Smooth muscle cell of the coronary artery (primary cell): ENCODE measurements at places on chromosomes 2 and 18. TPM values are rescaled to one million over a fixed set of nuclear protein-coding genes. Genes with fewer than 3 reads are reported as not detected.

SNTG2 gene
- total RNA-seq, result not detected in 2 replicates

LYPD1 gene
- 0.59 and 256 TPM in 2 replicates for total RNA-seq

ZAP70 gene
- total RNA-seq, result not detected in 2 replicates

EPB41L3 gene
- total RNA-seq, result 0.68 and 157 TPM in 2 replicates

GALNT13 gene
- 0.45 TPM in 1 of 2 replicates, not detected in the other for total RNA-seq

TMEFF2 gene
- 0.12 and 0.60 TPM in 2 replicates for total RNA-seq

IL36G gene
- not detected in 2 replicates for total RNA-seq

MRPL33 gene
- 13.1 and 74.1 TPM in 2 replicates for total RNA-seq

CDH2 gene
- 16.1 and 337 TPM in 2 replicates for total RNA-seq

KCNJ13 gene
- total RNA-seq, result not detected in 2 replicates

EHD3 gene
- total RNA-seq, result 23.1 and 62.2 TPM in 2 replicates

DUSP19 gene
- 3.4 and 4.2 TPM in 2 replicates for total RNA-seq

GCG gene
- not detected in 2 replicates for total RNA-seq

VWC2L gene
- total RNA-seq, result not detected in 2 replicates

CNTNAP5 gene
- total RNA-seq, result 0.38 TPM in 1 of 2 replicates, not detected in the other

NIFK gene
- 14.3 and 38.5 TPM in 2 replicates for total RNA-seq

SERPINB3 gene
- total RNA-seq, result 2.3 TPM in 1 of 2 replicates, not detected in the other

PLB1 gene
- total RNA-seq, result 0.23 and 0.30 TPM in 2 replicates

ACTG2 gene
- 0.35 and 0.60 TPM in 2 replicates for total RNA-seq

CCDC141 gene
- under 0.01 and 0.15 TPM in 2 replicates for total RNA-seq

CCDC85A gene
- total RNA-seq, result 2.8 TPM in 1 of 2 replicates, not detected in the other

CNGA3 gene
- total RNA-seq, result under 0.01 TPM in 1 of 2 replicates, not detected in the other

KRCC1 gene
- total RNA-seq, result 5.5 and 19.8 TPM in 2 replicates
